ENCODE measurements at places on chromosomes 2 and 18. TPM values are rescaled to one million over a fixed set of nuclear protein-coding genes. Genes with fewer than 3 reads are reported as not detected.

The STAT4 gene
- not detected for total RNA-seq

DNA sequence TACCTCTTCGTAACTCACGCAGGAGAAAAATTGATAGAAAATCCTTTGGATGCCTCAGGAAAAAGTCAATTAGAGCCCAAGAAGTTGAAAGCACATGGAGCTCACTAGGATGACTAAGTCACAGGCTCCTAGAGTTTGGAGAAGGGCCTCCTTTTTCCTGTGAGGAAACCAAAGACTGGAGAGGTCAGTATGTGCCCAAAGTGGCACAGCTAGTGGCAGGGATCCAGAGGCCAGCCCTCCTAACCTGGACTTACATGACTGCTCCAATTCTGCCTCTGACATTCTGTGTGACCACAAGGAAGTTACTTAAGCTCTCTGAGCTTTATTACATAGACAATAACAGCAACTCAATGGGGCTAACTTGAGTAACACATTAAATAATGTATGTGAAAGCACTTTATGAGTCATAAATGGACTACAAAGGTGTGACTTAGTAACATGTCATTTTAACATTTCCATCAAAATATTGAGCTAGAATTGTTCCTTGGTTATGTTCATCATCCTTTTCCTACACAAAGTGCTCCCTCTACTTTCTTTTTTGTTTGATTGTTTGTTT, 91.6 kb downstream of the DHRS9 start:
- DNase-seq, result no peak
- H3K27ac ChIP-seq, result no peak overlapping the region
- H3K27me3 ChIP-seq, result peaks cover 4% of the 10 kb centered on the region
- no peaks in the 10 kb centered on the region for H3K4me1 ChIP-seq

- peaks cover 18% of the 10 kb centered on the region for H3K27me3 ChIP-seq
- no peaks in the 10 kb centered on the region for H3K36me3 ChIP-seq
- no peak overlapping the region for H3K27ac ChIP-seq
- no peak overlapping the region for H3K4me3 ChIP-seq
- peaks cover 35% of the 10 kb centered on the region for H3K4me1 ChIP-seq
- DNase-seq, result no peak
Measured at GRCh38 chr2:101982495-101983029, 9.2 kb upstream of the IL1R2 start.

DNA sequence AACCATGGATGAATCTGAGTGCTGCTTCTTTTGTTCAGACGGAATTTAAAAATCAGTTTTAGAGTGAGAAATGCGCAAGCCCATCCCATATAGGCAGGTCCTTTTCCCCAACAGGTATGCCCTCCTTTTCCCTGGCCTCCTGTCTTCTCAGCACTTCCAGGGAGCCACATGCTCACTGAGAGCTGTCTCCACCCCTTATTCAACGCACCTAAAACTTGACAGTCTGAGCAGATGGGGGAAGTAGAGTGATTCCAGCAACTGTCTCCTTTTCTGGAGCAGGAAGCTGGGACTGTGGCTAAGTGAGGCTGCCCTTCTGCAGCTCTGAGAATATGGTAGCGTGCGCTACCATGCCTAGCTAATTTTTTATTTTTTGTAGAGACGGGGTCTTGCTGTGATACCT, 53.1 kb upstream of the NOSTRIN start:
- H3K4me1 ChIP-seq, result peaks cover 6% of the 10 kb centered on the region
- no peak overlapping the region for H3K4me3 ChIP-seq
- H3K36me3 ChIP-seq, result peaks cover 5% of the 10 kb centered on the region
- no peak overlapping the region for H3K27ac ChIP-seq

DNA sequence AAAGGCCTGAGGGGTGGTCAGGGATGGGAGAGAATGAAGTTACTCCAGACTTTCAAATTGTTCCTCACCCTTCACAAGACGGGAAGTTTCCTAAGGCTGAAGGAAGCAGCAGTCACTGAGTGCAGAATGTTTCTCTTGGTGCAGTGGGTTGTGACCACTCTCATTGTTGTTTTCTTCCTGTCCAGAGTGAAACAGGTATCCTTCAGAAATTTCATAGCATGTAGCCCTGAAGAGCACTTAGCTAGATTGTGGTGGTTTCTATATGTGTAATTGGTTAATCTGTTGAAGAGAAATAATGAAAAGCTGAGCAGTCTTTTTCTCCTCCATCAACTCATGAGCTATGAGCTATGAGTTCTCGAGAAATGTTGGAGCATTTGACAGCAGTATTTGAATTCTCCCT, 96.8 kb downstream of the GPD2 start:
- no peaks in the 10 kb centered on the region for H3K27me3 ChIP-seq
- no peak overlapping the region for H3K4me3 ChIP-seq
- no peaks in the 10 kb centered on the region for H3K36me3 ChIP-seq
- H3K4me1 ChIP-seq, result no peaks in the 10 kb centered on the region
- no peak for DNase-seq

DNA sequence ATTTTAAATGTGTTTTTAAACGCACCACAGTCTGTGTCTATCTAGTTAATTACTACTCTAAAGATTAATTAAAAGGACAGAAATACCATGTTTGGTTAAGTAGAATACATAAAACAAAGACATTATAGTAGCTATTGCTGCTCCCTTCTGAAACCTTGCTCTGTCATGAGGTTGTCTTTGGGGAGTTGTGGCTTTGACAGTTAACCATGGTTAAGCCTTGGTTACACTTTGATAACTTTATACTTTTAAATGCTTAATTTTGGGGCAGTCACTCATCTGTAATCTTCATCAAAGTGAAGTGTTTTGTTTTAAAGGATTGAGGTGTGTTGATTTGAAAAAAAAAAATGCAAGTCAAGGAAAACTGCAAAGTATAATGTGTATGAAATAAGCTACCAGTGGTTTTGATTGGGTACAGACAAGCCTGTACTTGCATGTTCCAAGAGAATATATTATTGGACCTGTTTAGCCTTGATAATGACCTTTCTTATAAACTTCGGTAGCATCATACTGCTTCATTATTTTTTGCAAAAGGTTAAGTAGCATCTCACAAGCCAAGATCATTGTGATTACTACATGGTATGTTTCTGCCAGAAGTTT, 29.8 kb upstream of the TBR1 start:
- H3K27me3 ChIP-seq, result no peaks in the 10 kb centered on the region
- DNase-seq, result no peak
- no peak overlapping the region for H3K27ac ChIP-seq
- H3K4me1 ChIP-seq, result no peaks in the 10 kb centered on the region
- H3K36me3 ChIP-seq, result peaks cover 4% of the 10 kb centered on the region

GRCh38 chr2:83063511-83063910, 1395.6 kb downstream of the SUCLG1 start:
- no peaks in the 10 kb centered on the region for H3K27me3 ChIP-seq
- no peaks in the 10 kb centered on the region for H3K36me3 ChIP-seq
- no peak overlapping the region for H3K27ac ChIP-seq
- no peak for DNase-seq
- H3K4me3 ChIP-seq, result no peak overlapping the region

The LYG1 gene
- 0.49 TPM for total RNA-seq

The PAX8 gene
- 1.5 TPM for total RNA-seq

The LRP2 gene
- 0.15 TPM for total RNA-seq

- H3K27ac ChIP-seq, result peak overlapping the region; percentile 9
- peaks cover 18% of the 10 kb centered on the region for H3K36me3 ChIP-seq
- peak; percentile 88 for DNase-seq
- H3K4me1 ChIP-seq, result peaks cover 43% of the 10 kb centered on the region
Measured at GRCh38 chr2:36459725-36460137, 104.2 kb downstream of the CRIM1 start.

DNA sequence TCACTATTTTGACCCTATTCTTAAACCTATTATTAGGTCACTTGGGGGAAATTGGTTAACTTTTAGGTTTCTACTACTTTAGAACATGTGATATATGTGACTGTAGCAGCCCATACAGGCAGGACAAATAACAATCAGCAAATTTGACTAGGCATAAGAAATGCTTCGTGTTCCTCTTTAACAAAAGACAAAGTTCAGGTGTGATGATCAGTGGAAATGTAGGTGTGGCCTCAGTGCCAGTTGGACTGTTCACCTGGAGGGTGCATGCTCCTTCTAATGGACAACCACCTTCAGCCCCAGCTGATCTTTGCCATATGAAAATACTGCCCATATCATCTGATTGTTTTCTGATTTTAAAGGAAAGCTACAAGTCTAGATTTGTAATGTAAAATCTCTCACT, 6.4 kb downstream of the PDK1 start:
- H3K27me3 ChIP-seq, result no peaks in the 10 kb centered on the region
- peaks cover 74% of the 10 kb centered on the region for H3K36me3 ChIP-seq
- H3K4me1 ChIP-seq, result peaks cover 48% of the 10 kb centered on the region
- no peak overlapping the region for H3K4me3 ChIP-seq
- H3K27ac ChIP-seq, result no peak overlapping the region

GRCh38 chr2:138298120-138298814, 203.3 kb upstream of the SPOPL start:
- no peak for DNase-seq
- no peaks in the 10 kb centered on the region for H3K36me3 ChIP-seq
- H3K27ac ChIP-seq, result no peak overlapping the region
- 0 out of 2 replicates have a peak, but pooled peaks cover 5% of the 10 kb centered on the region for H3K4me1 ChIP-seq
- no peaks in the 10 kb centered on the region for H3K27me3 ChIP-seq

DNA sequence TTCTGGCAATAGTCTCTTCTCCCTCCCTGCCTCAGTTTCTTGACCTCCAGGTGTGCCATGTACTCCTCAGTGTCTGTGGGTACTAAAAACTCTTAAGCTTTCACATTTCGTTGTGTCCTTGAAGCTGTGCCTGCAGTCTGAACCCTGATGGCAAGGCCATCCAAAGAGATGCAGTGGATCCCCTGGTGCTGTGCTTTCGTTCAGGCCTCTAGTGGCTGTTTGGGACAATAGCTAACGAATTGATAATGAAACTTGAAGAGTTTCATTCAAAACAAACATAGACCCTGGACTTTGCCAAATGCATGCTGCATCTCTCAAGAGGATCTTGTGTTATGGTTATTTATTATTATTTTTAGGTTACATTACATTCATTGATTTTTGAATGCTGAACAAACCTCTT, 523.1 kb upstream of the FSIP2 start:
- H3K27ac ChIP-seq, result no peak overlapping the region
- H3K4me3 ChIP-seq, result no peak overlapping the region
- H3K36me3 ChIP-seq, result no peaks in the 10 kb centered on the region

DNA sequence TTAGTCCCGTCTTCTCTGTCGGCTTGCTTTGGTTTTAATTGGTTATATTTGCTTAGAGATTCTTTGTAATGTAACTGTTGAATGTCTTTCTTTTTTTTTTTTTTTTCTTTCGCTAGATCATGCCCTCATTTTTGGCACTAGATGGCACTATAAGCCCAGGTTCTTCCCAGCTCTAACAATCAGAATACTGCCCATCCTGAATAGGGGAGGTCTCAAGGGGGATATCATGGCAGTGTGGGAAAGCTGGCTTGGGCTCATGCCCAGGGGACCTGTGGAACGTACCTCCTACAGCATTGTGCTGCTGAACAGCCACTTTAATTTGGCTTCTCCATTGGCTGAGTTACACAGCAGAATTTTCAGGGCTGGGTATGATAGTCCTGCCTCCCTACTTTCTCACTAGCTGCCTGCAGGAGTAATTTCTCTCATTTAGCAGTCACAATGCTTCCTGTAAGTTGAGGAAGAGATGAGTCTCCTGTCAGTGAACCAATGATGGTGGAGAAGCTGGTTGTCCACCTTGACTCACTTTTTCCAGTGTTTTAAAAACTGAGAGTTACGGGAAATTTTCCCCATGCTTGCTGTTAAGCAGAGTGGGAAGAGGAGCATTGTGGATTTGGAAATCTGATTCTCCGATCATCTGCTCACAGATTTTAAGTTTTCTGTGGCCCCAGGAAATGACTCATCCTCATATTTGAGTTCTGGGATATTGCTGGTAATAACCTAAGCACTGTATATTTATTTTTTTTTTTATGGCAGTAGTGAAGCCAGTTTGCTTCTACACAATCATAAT, 47.2 kb downstream of the RAD51AP2 start:
- no peak overlapping the region for H3K4me3 ChIP-seq
- peak; percentile 71 for DNase-seq
- H3K27ac ChIP-seq, result no peak overlapping the region

The UGT1A10 gene
- total RNA-seq, result 0.10 TPM

GRCh38 chr18:55541571-55541970, 46.4 kb downstream of the TCF4 start:
- H3K27me3 ChIP-seq, result no peaks in the 10 kb centered on the region
- H3K4me3 ChIP-seq, result no peak overlapping the region
- DNase-seq, result no peak

The MYO7B gene
- total RNA-seq, result not detected

The RNF144A gene
- total RNA-seq, result 20.8 TPM

DNA sequence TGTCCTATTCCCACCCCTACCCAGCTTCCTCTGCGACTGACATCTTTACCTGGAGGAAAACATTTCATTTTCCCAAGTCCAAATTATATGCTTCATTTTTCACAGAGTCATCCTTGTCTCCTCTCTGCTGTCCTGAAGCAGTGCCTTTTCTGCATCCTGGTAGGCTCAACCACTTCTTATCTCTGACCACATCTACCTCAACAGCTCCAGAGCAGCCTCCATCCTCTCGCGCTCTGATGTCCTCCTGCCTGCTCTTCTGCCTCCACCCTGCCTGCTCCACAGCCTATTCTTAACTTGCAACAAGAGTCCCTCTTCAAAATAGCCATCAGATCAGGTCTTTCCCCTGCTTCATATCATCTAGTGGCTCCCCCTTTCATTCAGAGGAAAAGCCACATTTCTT, 457.1 kb downstream of the PARD3B start:
- no peaks in the 10 kb centered on the region for H3K36me3 ChIP-seq
- H3K4me1 ChIP-seq, result no peaks in the 10 kb centered on the region
- no peak overlapping the region for H3K27ac ChIP-seq
- H3K4me3 ChIP-seq, result no peak overlapping the region
- no peak for DNase-seq

GRCh38 chr18:30945761-30946160, 96.8 kb downstream of the DSC3 start:
- no peaks in the 10 kb centered on the region for H3K4me1 ChIP-seq
- H3K36me3 ChIP-seq, result no peaks in the 10 kb centered on the region
- no peak for DNase-seq
- H3K27ac ChIP-seq, result no peak overlapping the region

- no peaks in the 10 kb centered on the region for H3K4me1 ChIP-seq
- no peak for DNase-seq
- H3K27ac ChIP-seq, result no peak overlapping the region
- H3K27me3 ChIP-seq, result no peaks in the 10 kb centered on the region
Measured at GRCh38 chr2:45841752-45842407, 190.4 kb downstream of the PRKCE start.

Data from HepG2 (cell line).